ENCODE measurements at places on chromosomes 1 and 21.
A peak's percentile ranks its signal among the peaks of the same experiment; 100 is the strongest.

GRCh38 chr1:173504268-173504667, 27.1 kb downstream of the PRDX6 start:
- no peak for DNase-seq

- no peak for DNase-seq
Measured at GRCh38 chr21:44686000-44686781, 4.2 kb upstream of the KRTAP12-1 start.

- peak; percentile 37 for DNase-seq
Measured at GRCh38 chr1:32981003-32981901, 16.6 kb upstream of the RNF19B start.

- DNase-seq = no peak
Measured at GRCh38 chr1:238177960-238178645, 287.4 kb upstream of the ZP4 start.

- no peak for DNase-seq
Measured at GRCh38 chr21:34599534-34600101, 15.3 kb downstream of the RCAN1 start.

DNA sequence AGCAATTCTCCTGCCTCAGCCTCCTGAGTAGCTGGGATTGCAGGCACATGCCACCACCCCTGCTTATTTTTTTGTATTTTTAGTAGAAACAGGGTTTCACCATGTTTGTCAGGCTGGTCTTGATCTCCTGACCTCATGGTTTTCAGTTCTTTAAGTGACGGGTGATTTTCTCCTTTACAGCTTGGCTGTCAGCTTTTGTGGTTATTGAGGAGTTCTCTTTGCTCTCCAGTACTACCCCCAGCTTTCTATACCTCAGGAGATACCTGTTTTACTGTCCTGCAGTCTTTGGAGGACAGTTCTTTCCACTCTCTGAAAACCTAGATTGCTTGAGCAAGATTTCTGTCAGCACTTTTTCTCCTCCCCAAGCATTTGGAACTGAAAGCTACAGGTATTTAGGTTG, 45.9 kb upstream of the EGLN1 start:
- no peak for DNase-seq

DNA sequence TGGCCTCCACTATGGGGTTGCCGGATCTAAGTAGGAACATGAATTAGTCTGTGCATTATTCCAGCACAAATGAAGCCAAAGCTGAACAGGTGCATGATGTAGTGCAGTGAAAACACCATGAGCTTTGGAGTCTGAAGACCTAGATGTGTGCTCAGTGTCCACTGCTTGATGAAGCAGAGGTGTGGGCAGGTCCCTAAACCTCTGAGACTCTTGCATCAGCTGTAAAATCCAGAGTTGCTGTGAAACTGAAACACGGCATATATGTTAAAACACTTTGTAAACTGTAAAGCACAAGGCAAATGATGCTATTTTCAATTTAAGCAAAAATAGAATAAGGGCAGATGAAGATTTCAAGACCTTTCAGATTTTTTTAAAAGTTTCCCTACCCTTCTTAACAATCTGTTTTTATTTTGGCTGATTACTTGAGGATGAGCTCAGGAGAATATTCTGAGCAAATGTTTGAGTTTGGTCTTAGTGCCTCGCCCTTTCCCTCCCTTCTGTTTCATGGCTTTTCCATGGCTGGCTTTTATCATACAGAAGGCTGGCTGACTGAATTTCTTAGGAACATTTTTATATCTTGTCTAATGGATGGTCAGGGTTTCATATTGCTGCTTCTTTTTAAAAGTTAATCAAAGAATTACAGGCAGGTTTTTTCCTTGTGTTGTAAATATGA, 221.8 kb downstream of the NTNG1 start:
- DNase-seq = no peak
